Renal pelvis (tissue), 12 donors: ENCODE measurements at places on chromosomes 4 and X. TPM values are rescaled to one million over a fixed set of nuclear protein-coding genes. Genes with fewer than 3 reads are reported as not detected.
A peak's percentile ranks its signal among the peaks of the same experiment; 100 is the strongest.

Gene GLRA2
- 0.34 TPM for polyA plus RNA-seq

Gene MAGEB2
- polyA plus RNA-seq: not detected

Gene CPZ
- 25.2 TPM for polyA plus RNA-seq

Gene PABPC5
- polyA plus RNA-seq: 4.2 TPM

Gene GAGE2A
- polyA plus RNA-seq: not detected

Gene ADD1
- polyA plus RNA-seq: 281 TPM

Gene CCKAR
- polyA plus RNA-seq: not detected

DNA sequence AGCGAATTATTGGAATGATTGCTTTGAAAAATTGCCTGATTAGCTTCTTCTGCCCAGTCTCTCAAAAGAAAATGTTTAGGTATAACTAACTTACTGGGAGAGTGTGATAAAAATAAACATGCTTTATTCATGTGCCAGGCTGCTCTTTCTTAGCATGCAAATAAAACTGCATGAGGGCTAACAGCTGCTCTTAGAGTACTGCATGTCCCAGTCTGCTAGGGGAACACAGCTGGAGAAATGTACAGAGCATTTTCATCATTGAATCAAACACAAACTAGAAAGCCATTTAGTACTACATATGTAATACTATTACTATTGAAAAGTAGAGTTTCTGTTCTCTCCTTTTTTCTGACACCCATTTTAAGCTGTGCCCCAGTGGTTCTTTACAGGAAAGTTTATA lies 726.0 kb downstream of the GRID2 start:
- DNase-seq: peak; percentile 31

DNA sequence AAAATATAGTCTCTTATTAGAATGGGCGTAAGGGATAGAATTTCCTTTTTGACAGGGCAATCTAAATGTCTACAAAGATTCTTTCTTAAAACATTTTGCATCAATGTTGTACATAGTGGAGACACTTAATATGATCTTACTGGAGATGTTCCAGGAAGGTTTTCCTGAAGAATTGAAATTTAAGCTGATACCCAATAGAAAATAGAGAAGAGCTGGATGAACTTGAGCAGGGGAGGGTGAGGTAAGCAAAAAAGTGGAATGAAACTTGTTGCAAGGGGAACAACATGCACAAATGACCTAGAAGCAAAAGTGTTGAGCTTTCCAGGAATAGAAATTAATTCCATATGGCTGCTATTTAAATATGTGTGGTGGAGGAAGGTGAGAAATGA lies 19.7 kb downstream of the SLAIN2 start:
- no peak for DNase-seq

DNA sequence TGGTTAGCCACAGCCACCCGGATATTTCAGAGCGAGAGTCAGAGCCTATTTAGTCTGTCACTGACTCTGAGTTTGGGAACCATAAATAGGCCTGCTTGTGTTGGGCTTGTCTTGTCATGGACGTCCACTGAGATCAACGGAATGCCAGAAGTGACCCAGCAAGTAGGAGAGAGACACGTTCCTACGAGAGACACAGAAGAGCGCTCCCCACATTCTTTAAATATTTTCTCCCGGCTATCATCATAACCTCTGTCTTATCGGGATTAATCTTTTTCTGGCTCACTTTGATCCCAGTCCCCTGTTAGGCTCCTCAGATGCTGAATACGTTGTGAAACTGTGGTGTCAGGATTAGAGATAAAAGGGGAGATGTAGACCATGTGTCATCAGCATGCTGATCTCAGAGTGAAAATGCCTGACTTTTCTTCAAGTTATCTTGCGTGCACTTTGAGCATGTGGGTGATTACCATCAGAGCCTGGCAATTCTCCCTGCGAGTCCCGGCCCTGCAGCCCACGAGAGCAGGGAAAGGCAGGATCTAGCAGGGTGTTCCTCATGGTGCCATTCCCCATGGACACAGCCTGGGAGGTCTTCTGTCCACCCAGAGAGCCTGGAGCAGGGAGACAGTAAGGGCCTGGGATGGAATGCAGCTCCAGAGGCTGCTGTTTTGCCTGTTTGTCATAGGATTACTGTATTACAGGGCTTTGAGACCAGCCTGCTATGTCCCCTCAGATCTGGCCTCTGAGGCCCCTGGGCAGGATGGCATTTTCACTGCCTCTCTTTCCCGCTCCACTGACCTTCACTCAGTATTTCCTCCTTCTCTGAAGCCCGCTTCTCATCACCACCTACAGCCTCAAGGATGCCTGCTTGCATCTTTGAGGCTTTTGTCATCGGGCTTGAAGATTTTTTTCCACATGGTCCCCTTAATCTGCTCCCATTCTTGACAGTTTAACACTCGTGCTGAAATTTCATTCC lies 2.8 kb upstream of the TENM3 start:
- peak; percentile 37 for DNase-seq

GRCh38 chr4:13612569-13612968 lies 15.0 kb downstream of the BOD1L1 start:
- DNase-seq: no peak

DNA sequence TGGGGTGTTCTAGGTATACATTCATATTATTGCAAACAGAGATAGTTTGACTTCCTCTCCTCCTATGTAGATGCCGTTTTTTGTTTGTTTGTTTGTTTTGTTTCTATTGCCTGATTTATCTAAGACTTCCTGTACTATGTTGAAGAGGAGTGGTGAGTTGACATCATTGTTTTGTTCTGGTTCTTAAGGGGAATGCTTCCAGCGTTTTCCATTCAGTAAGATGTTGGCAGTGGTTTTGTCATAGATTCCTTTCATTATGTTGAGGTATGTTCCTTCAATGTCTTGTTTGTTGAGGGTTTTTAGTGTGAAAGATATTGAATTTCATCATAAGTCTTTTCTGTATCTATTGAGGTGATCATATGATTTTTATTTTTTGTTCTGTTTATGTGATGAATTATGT lies 401.6 kb upstream of the EPHA5 start:
- DNase-seq: no peak

DNA sequence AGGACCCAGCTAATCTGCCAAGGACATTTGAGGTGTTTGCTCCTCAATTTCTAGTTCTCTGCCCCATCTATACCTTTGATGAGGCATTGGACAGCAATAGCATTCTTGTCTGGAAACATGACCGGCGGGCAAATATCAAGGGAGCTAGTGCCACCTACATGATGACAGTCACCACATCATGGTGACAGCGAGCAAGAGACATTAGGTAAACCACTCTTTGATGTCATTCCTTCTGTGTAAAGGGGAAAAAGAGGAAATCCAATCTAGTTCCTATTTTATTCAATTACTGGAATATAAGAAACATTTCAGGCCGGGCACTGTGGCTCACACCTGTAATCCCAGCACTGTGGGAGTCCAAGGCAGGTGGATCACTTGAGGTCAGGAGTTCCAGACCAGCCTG lies 20.7 kb upstream of the IL13RA1 start:
- DNase-seq: no peak

- DNase-seq: no peak
These were observed 182.6 kb downstream of the RTL9 start for GRCh38 chrX:110541266-110541665.

DNA sequence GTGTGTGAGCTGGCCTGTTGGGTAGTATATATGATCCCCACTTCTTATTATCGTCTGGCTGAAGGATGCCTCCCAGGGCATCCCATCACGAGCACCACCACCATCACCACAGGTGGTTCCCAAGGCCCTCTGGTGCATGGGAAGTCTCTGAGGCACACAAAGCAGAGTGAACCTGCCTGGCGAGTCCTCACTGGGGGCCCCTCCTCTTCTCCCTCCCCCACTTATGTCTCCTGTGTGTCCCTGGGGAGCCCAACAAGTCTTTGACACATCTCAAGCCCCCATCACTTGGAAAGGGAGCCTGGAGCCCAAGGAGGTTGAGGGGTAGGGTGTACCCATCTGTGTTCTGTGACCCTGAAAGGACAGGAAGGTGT lies 45.5 kb upstream of the NKX1-1 start:
- no peak for DNase-seq

- DNase-seq: no peak
These were observed 9.4 kb downstream of the TMEM271 start for GRCh38 chr4:566508-567295.

DNA sequence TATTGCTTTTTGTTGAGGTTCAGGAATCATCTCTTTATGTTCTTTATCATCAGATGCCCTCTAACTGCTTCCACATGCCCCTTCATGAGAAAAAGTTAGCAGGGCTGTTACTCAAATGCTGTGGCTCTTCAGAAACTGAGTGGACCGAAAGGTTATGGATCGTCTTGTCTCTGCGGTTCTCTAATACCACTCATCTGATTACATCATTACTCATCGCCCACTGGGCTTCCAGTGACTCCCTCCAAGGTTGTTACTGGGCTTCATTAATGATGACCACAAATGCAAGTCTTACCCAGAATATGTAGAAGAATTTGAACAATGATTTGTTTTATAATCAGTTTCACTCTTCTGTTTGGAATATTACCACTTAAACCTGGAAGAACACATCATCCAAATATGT lies 67.7 kb downstream of the RWDD4 start:
- DNase-seq: no peak

- DNase-seq: no peak
These were observed 45.5 kb downstream of the GLRB start for GRCh38 chr4:157121401-157121800.

DNA sequence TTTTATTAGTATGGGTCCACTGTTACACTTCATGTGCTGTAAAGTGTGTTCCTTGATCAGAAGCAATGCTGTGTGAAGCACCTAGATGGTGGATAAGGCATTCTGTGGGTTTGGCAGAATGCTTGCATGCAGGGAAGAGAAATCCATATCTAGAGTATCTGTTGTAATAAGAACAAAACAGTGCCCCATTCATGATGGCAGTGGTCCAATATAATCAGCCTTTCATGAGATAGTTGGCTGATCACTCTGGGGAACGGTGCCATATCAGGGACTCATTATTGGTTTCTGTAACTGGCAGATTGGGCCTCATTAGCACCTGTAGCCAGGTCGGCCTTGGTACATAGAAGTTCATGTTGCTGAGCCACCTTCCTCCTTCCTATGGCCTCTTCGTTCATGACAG lies 28.7 kb downstream of the STIM2 start:
- DNase-seq: no peak

GRCh38 chrX:136268051-136269048 lies 17.1 kb upstream of the MAP7D3 start:
- peak; percentile 15 for DNase-seq

- DNase-seq: no peak
These were observed 1096.1 kb upstream of the PRKX start for GRCh38 chrX:4809571-4809970.

- DNase-seq: no peak
These were observed 128.7 kb downstream of the MSL3 start for GRCh38 chrX:11886745-11887144.

GRCh38 chr4:138919094-138919936 lies 96.3 kb upstream of the NOCT start:
- DNase-seq: peak; percentile 69

- DNase-seq: no peak
These were observed 25.3 kb downstream of the BTC start for GRCh38 chr4:74768857-74769525.

DNA sequence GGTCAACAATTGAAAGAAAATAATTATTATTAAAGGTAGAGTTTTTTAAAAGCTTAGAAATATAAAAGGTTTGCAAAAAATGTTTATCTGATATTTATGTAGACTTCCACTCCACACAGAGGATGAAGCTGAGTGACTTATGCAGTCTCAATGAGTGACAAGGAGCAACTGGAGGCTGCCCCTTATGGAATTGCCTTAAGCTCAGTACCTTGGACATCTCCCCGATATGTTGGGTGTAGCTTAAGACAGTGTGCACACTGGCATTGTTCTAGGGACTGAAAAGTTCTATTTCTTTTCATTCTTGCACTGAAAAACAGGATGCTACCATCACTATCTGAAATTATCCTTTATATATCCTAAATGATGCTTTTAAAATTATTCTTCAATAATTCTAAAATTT lies 292.1 kb downstream of the PRDM5 start:
- DNase-seq: no peak

DNA sequence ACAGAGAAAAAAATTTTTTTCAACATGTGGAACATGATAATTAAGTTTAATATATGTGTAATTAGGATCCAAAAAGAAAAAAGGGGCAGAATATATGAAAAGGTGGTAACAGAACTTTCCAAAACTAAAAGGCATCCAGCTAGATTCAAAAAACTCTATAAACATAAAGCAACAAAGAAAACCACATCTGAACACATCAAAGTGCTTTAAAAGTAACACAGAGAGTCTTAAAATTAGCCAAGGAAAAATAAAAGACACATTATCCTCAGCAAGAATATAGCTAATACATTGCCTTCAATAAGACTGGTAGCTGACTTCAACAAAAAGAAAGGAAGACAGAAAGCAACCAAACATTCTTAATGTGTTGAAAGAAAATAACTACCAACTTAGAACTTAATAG lies 8.2 kb downstream of the CLOCK start:
- DNase-seq: no peak

DNA sequence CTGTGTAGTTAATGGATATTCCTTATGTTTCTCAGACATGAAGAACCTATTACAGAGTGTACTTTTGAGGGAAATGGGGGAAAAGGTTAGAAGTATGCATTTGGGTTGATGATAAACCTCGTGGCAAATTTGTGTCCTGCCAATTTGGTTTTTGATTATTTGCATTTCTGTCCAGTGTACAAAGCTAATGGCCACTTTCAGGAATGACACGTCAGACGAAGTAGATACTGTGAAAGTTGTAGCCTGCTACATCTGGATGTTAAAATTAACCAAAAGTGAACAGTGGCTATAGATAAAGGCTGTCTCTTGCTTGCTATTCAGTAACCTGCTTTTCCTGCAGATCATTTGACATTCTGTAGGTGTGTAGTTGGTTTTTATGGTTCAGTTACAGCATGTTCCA lies 1.0 kb downstream of the PRDX4 start:
- DNase-seq: peak; percentile 2

- no peak for DNase-seq
These were observed 5.4 kb upstream of the PIM2 start for GRCh38 chrX:48924270-48924669.

GRCh38 chrX:71652405-71652804 lies 14.9 kb upstream of the LOC101059915 start:
- DNase-seq: peak; percentile 42

DNA sequence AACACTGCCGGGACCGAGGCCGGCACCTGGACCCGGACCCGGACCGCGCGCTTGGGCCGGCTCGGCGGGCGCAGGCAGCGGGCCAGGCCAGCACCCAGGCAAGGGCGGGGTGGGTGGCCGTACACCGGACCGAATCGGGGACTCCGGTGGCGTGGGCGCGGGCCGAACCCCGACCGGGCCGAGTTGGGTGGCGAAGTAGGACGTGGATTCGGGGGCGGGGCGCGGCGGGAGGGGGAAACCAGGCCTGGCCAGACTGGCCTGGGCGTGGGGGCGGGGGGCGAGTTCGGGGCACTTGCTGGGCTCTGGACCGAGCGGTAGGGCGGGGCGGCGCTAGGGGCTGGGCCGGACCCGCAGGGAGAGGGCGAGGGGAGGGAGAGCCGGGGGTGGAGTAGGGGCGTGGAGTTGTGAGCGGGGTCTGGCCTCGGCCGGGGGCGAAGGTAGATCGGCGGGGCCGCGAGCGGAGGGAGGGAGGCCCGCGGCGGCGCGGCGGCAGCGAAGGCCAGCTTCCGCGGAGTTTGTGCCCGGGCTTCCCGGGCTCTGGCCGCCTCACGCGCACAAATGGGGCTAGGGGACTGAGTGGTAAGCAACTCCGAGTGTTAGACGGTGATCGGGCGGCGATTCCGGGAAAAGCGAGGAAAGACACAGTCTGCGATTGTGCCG lies 1.8 kb upstream of the BCORL1 start:
- DNase-seq: no peak

- peak; percentile 4 for DNase-seq
These were observed 189.9 kb downstream of the INPP4B start for GRCh38 chr4:142656178-142656577.

- DNase-seq: no peak
These were observed 34.9 kb upstream of the SLC25A14 start for GRCh38 chrX:130304587-130305368.

GRCh38 chr4:139655116-139655515 lies 10.5 kb upstream of the MGST2 start:
- DNase-seq: no peak
